Epithelial cell of umbilical artery (primary cell): ENCODE measurements at places on chromosomes 3 and 15. TPM values are rescaled to one million over a fixed set of nuclear protein-coding genes. Genes with fewer than 3 reads are reported as not detected.

Gene PXK
- 11.7 and 14.7 TPM in 2 replicates for total RNA-seq

Gene SCN5A
- total RNA-seq = 4.9 and 5.2 TPM in 2 replicates

Gene SAMD7
- total RNA-seq = not detected in 2 replicates

Gene IGSF10
- total RNA-seq = under 0.01 and 0.15 TPM in 2 replicates

Gene BBX
- total RNA-seq = 38.0 and 70.5 TPM in 2 replicates

Gene SIDT1
- 0.32 TPM in 1 of 2 replicates, not detected in the other for total RNA-seq
